ENCODE measurements at places on chromosomes 7 and 10. TPM values are rescaled to one million over a fixed set of nuclear protein-coding genes. Genes with fewer than 3 reads are reported as not detected.

OPALIN gene
- total RNA-seq = not detected

ASB10 gene
- not detected for total RNA-seq

CUBN gene
- 0.24 TPM for total RNA-seq

C10orf105 gene
- total RNA-seq = 0.63 TPM

UNCX gene
- total RNA-seq = not detected

ELAPOR2 gene
- total RNA-seq = 4.0 TPM

ETV1 gene
- 0.59 TPM for total RNA-seq

PDGFA gene
- 6.3 TPM for total RNA-seq

IDI2 gene
- total RNA-seq = not detected

DNA sequence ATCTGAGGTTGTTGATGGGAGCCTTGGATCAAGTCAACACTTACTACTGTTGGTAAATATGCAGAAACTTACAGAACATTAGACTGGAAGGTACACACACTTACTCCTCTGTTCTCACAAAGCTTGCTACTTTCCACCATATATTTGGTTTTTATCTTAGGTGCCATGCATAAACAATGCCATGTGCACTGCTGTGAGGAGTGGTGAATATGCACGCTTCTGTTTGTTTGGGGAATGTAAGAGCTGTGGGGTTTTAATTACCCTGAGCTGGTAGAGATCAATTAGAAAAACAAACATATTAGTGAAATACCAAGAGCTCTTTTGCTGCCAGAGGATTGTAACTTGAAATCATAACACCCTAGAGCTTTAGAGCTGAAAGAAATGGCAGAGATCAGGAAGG, 79.8 kb upstream of the ARID5B start:
- no peak overlapping the region for H3K27ac ChIP-seq

- H3K27ac ChIP-seq = no peak overlapping the region
- H3K36me3 ChIP-seq = no peaks in the 10 kb centered on the region
- H3K4me1 ChIP-seq = no peaks in the 10 kb centered on the region
- DNase-seq = no peak
Measured at GRCh38 chr7:75798770-75799169, 14.8 kb downstream of the CCL24 start.

DNA sequence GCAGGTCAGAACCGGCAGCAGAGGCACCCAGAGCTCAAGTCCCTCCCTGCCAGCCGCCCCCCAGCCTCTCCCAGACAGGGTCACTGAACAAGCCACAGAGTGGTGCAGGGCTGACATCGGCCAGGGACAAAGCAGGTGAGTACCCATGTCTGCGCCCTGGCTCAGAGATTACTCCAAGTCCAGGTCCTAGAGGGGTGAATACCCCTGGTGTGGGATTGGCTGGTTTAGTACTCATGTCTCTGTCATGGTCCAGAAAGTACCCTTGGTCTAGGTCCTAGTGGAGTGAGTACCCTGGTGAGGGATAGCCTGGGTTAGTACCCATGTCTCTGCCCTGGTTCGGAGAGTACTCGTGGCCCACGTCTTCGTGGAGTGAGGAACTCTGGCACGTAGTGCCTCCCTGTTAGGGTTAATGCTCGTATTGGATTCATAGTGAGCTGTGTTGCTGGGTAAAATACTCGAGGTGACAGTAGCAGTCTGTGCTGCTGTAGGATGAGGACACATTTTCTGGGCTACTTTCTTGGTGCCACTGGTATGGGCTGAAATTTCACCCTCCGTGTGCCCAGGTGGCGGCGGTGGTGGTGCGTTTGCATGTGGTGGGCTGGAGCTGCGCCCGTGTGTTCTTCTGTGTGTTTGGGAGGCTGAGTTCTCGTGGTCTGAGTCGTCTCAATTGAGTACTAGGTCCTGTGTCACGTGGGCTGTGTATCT, 25.5 kb upstream of the KNDC1 start:
- no peaks in the 10 kb centered on the region for H3K4me1 ChIP-seq
- H3K36me3 ChIP-seq = no peaks in the 10 kb centered on the region
- DNase-seq = peak; percentile 7
- no peaks in the 10 kb centered on the region for H3K27me3 ChIP-seq
- no peak overlapping the region for H3K4me3 ChIP-seq

GRCh38 chr10:108421266-108421665, 1256.8 kb upstream of the SORCS1 start:
- no peak for DNase-seq
- H3K4me1 ChIP-seq = no peaks in the 10 kb centered on the region
- H3K36me3 ChIP-seq = no peaks in the 10 kb centered on the region
- no peak overlapping the region for H3K27ac ChIP-seq
- no peak overlapping the region for H3K4me3 ChIP-seq
- no peaks in the 10 kb centered on the region for H3K27me3 ChIP-seq

DNA sequence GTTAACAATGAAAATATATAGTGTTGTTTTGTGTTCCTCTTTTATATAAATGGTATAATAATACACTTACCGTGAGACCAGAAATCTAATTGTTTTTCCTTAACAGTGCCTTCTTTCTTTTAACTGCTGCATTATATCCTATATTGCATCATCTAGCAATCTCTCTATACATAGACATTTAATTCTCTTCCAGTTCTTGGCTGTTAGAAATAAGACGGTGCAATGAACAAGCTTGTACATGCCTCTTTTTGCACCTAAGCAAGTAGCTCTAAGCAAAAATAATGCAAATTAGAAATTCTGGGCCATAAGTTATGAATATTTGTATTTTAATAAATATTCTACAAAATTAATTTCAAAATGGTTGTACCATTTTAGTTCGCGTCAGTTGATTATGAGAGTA, 55.9 kb upstream of the AHR start:
- peaks cover 3% of the 10 kb centered on the region for H3K36me3 ChIP-seq
- H3K27me3 ChIP-seq = no peaks in the 10 kb centered on the region
- no peak overlapping the region for H3K4me3 ChIP-seq

- DNase-seq = no peak
- H3K4me1 ChIP-seq = no peaks in the 10 kb centered on the region
- H3K27me3 ChIP-seq = peaks cover 3% of the 10 kb centered on the region
- no peaks in the 10 kb centered on the region for H3K36me3 ChIP-seq
- no peak overlapping the region for H3K4me3 ChIP-seq
Measured at GRCh38 chr7:148662646-148663045, 36.1 kb upstream of the CUL1 start.

DNA sequence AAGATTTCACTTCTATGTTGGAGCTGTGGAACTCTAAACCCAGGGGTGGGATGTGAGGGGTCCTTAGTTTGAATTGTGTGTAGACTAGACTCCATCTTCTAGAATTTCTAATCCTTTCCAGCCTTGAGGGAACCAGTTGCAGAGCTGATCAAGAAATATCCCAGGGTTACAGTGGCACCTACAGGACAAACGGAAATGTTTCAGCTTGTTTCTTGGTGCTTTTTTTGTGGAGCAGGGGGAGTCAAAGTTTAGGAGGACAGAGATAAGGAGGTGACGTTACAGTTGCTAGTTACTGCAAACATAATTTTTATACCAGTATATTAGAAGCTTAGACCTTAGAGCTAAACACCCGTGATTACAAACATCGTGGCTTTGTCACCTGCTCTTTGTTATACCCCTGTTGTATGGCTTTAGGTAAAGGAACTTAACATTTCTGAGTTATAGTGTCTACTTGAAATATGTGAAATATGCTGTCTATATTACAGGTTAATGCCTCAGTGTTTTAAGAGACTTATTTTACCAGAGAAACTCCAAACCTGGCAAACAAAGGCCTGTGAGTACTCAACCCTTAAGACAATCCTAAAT, 84.5 kb upstream of the DYNC1I1 start:
- no peak for DNase-seq
- no peaks in the 10 kb centered on the region for H3K36me3 ChIP-seq
- H3K4me3 ChIP-seq = no peak overlapping the region
- no peak overlapping the region for H3K27ac ChIP-seq
- no peaks in the 10 kb centered on the region for H3K4me1 ChIP-seq

DNA sequence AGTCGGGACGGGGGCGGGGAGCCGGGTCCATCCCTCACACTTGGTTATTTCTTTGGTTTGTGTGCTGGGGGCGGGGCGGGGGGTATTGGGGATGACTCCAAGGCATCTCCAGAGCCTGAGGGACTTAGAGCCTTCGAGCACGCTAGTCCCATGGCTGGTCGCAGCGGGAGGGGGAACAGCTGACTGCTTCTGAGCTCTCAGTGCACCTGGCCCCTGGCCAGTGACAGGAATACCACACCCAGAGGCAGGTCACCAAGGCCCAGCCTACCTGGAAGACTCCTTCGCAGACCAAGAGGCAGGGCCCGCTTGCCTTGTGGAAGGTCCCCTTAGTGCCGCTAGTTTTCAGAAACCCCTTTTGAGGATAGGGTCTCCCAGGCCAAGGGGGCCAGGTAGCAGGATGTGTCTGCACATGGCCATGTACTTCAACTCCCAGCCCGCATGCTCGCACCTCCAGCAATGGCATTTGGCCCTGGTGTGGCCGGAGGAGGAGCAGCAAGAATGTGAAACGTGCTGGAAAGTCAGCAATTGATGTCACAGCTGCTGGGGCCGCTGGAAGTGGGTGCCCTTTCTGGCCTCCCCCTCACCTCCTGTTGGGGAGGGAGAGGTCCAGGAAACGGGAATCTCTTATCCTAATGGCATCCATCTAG, 40.3 kb downstream of the AGAP3 start:
- H3K4me3 ChIP-seq = no peak overlapping the region
- no peaks in the 10 kb centered on the region for H3K27me3 ChIP-seq
- no peak overlapping the region for H3K27ac ChIP-seq
- H3K4me1 ChIP-seq = no peaks in the 10 kb centered on the region
- peaks cover 16% of the 10 kb centered on the region for H3K36me3 ChIP-seq

GRCh38 chr7:12866207-12866606, 178.8 kb downstream of the ARL4A start:
- DNase-seq = no peak
- no peaks in the 10 kb centered on the region for H3K36me3 ChIP-seq
- no peak overlapping the region for H3K27ac ChIP-seq
- H3K4me1 ChIP-seq = no peaks in the 10 kb centered on the region
- no peak overlapping the region for H3K4me3 ChIP-seq

- no peak overlapping the region for H3K4me3 ChIP-seq
- peaks cover 39% of the 10 kb centered on the region for H3K4me1 ChIP-seq
- peaks cover 25% of the 10 kb centered on the region for H3K27me3 ChIP-seq
- H3K27ac ChIP-seq = no peak overlapping the region
Measured at GRCh38 chr10:89351780-89352597, 24.2 kb downstream of the IFIT3 start.

- H3K27me3 ChIP-seq = peaks cover 48% of the 10 kb centered on the region
- H3K4me1 ChIP-seq = peaks cover 30% of the 10 kb centered on the region
- H3K27ac ChIP-seq = no peak overlapping the region
- H3K36me3 ChIP-seq = no peaks in the 10 kb centered on the region
Measured at GRCh38 chr7:112202816-112203215, 3.4 kb downstream of the DOCK4 start.

DNA sequence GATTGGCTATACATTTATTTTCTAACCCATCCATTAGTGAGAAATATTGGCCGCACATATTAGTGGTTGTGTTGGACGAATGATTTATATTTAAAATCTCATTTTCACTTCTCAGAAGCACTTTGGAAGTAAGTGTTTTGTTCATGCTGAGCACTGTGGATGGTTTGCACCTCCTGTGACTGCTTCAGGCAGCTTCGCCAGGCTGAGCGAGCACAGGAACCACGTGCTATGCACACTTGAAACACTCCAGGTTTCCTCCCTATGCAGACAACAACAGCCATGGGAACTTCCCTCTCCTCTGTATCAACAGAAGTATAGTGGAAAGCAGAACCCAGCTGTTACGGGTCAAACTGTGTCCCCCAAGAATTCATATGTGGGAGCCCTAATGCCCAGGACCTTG, 67.3 kb upstream of the WDR11 start:
- no peaks in the 10 kb centered on the region for H3K27me3 ChIP-seq
- no peak for DNase-seq
- no peak overlapping the region for H3K27ac ChIP-seq
- no peak overlapping the region for H3K4me3 ChIP-seq

DNA sequence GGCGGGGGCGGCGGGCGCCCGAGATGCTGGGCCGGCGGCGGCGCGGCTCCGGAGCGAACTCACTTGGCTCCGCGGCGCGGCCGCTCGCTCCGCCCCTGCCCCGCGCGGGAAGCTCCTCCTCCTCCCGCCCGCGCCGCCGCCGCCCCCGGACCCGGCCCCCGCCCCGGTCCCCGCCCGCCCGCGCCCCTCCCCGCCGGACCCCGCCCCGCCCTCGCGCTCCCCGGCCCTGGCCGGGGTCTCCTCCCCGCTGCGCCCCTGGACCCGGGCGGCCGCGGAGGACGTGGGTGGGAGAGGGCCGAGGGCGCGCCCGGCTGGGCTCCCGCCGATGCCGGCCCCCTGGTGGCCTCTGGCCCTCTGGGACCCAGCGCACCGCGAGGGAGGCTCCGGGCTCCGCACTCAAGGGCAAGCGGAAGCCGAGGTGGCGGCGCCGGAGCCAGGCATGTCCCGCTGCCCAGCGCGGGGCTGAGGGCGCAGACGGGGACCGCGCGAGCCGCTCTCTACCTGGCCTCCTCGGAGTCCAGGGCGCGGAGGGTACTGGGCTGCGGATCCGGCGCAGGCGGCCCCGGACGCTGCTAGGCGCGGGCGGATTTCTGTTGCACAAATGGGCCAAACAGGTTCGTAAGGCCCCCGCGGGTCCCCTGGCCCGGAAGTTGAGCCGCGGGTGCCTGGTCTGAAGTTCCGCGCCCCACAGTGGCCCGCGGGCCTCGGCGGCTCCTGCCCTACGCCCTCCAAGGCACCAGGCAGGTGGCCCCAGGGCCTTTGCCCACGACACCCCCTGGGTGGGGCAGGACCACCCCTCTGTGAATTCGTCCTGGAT, at the start of gene TCERG1L:
TSS of gene TCERG1L (minus strand) at position 61 of the 817 bp plus-strand sequence. CDS start 86 bp downstream, outside the sequence.
- H3K27me3 ChIP-seq = peaks cover 44% of the 10 kb centered on the region
- H3K27ac ChIP-seq = no peak within 1 kb of the TSS
- peaks cover 9% of the 10 kb centered on the region for H3K4me1 ChIP-seq
- H3K36me3 ChIP-seq = no peaks in the 10 kb centered on the region

DNA sequence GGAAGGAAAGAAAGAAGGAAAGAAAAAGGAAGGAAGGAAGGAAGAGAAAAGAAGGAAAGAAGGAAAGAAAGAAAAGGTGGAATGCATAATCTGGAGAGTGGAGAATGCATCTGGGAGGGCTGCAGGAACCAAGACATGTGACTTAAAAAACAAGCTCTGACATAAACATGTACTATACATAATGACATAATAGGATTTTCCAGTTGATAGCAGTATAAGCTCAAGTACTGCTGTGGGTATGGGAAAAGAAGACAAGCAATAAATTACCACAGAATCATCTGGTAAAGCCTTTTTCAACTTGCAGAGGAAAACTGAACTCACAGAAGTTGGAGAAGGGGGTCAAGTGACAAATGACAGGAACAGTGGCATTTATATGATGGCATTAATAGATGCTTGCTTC, 345.9 kb downstream of the PLXDC2 start:
- no peaks in the 10 kb centered on the region for H3K4me1 ChIP-seq
- H3K4me3 ChIP-seq = no peak overlapping the region
- no peak for DNase-seq
- no peaks in the 10 kb centered on the region for H3K36me3 ChIP-seq
- H3K27ac ChIP-seq = no peak overlapping the region

- DNase-seq = no peak
- H3K27ac ChIP-seq = no peak overlapping the region
- no peaks in the 10 kb centered on the region for H3K27me3 ChIP-seq
- H3K36me3 ChIP-seq = no peaks in the 10 kb centered on the region
Measured at GRCh38 chr10:52965509-52965908, 192.9 kb upstream of the MBL2 start.

GRCh38 chr10:87841186-87841585, 22.1 kb downstream of the KLLN start:
- no peaks in the 10 kb centered on the region for H3K4me1 ChIP-seq
- no peak for DNase-seq
- no peak overlapping the region for H3K4me3 ChIP-seq
- peaks cover under 1% of the 10 kb centered on the region for H3K36me3 ChIP-seq

- H3K36me3 ChIP-seq = no peaks in the 10 kb centered on the region
- H3K4me3 ChIP-seq = no peak overlapping the region
Measured at GRCh38 chr7:6338551-6339274, 66.3 kb upstream of the CYTH3 start.

Data from activated CD4-positive, alpha-beta memory T cell treated with anti-CD3 and anti-CD28 coated beads for 36 hours (primary cell).